T-helper 1 cell treated with Interleukin-12 subunit alpha and Interleukin-12 subunit beta and Interleukin-4 antibody, amounts not matched to agents 30 ng/mL and 1 ng/mL, for 36 hours (primary cell): ENCODE measurements at places on chromosomes 3 and 15. TPM values are rescaled to one million over a fixed set of nuclear protein-coding genes. Genes with fewer than 3 reads are reported as not detected.

The GP5 gene
- total RNA-seq: 1.9 TPM in 2 replicates

The CYP1A1 gene
- total RNA-seq: 0.42 and 0.46 TPM in 2 replicates

The EFCAB12 gene
- total RNA-seq: 0.83 TPM in 2 replicates

The SNX33 gene
- total RNA-seq: 2.6 and 3.0 TPM in 2 replicates

The SLC6A1 gene
- total RNA-seq: not detected in 2 replicates

The SCAANT1 gene
- not detected in 2 replicates for total RNA-seq

The FAM107A gene
- total RNA-seq: not detected in 2 replicates

The TGM5 gene
- total RNA-seq: 0.20 and 0.39 TPM in 2 replicates

The PLOD2 gene
- total RNA-seq: 0.95 and 1.0 TPM in 2 replicates

The POC1A gene
- 16.8 and 19.6 TPM in 2 replicates for total RNA-seq
